ENCODE measurements at places on chromosomes 16 and 17.

- no peak for DNase-seq
Observed at GRCh38 chr17:39937447-39937846, 9.9 kb downstream of the LRRC3C start.

DNA sequence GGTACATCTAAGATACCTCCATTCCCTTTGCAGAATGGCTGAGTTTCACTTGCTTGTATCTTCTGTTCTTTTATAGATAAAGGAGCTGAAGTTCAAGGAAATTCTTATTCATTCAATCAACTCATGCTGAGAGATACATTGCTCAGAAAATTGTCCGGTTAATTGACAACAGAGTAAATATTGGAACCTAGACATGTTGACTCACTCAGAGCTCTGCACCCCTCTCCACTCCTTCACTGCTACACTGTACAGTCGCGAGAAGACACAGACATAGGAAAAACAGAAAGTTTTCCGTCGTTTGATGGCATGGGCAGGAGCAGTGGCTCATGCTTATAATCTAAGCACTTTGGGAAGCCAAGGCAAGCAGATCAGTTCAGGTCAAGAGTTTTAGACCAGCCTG is 690.5 kb upstream of the SOX9 start:
- no peak for DNase-seq

DNA sequence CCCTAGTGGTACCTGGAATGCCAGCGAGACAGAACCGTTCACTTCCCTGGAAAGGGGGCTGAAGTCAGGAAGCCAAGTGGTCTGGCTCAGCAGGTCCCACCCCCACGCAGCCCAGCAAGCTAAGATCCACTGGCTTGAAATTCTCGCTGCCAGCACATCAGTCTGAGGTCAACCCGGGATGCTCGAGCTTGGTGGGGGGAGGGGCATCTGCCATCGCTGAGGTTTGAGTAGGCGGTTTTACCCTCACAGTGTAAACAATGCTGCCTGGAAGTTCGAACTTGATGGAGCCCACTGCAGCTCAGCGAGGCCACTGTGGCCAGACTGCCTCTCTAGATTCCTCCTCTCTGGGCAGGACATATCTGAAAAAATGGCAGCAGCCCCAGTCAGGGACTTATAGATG is 464.7 kb upstream of the TOM1L1 start:
- DNase-seq: no peak

DNA sequence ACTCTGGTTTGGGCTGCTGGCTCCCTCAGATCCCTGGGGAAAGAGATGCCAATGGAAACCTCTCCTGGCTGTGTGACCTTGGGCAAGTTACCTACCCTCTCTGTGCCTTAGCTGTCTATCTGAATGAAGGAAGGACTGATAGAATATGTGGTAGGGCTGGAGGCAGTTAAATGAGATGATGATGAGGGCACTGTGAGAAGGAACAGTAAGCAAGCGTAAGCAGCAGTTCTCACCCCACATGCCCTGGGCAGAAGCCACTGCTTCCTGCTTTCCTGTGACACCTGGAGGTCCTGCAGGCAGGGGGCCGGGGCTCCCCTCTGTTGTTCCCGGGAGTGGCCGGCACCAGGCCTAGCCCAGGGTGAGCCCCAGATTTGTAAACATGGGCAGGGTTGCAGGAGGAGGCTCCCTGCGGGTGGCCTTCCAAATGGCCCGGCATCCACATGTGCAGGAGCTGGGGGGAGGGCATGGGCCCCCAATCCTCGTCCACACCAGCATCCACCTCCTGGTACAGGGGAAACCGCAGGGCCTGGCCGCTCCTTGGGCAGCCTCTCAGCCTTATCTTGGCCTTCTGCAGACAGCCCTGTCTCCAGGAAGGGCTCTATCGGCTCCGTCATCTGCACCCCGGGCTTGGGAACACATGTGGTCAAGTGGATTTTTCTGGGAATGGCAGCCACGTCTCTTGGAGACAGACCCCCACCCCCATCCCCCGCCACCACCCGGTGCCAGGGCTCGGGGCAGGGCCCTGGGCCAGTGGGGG is 235.6 kb upstream of the GSE1 start:
- DNase-seq: no peak

GRCh38 chr16:81624760-81625543 is 154.1 kb upstream of the PLCG2 start:
- DNase-seq: no peak

GRCh38 chr17:73595479-73595878 is 48.8 kb downstream of the SDK2 start:
- DNase-seq: peak; percentile 71

DNA sequence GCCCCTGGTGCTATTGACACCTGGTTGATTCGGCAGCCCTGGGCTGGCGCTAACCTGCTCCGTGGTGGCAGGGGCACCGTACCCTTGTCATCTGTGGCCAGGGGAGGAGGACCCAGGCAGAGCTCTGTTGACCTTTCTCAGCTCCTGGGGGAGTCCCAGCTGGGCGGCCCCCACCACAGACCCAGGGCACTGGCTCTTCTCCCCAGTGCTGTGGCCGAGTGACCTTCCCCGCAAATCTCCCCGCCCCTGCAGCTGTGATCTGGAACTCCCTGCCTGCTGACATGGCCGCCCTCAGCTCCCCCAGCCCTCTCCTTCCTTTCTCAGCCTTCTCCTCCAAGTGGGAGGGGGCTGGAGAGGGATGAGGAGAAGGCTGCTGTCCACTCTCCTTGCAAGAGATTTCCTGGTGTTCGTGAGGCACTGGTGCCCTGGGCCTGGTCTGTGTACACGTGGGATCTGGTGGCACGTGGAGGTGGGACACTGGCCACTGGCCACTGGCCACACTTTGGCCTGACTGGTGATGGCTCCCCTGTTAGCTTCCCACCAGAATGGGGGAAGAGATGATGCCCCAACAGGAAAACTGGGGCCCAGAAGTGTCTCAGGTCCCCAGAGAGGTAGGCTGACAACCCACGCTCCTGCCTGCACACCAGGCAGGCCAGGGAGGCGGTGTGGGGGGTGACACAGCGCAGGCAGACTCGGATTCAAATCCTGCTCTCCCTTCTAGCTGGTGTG is 8.2 kb downstream of the FMNL1 start:
- DNase-seq: peak; percentile 73

DNA sequence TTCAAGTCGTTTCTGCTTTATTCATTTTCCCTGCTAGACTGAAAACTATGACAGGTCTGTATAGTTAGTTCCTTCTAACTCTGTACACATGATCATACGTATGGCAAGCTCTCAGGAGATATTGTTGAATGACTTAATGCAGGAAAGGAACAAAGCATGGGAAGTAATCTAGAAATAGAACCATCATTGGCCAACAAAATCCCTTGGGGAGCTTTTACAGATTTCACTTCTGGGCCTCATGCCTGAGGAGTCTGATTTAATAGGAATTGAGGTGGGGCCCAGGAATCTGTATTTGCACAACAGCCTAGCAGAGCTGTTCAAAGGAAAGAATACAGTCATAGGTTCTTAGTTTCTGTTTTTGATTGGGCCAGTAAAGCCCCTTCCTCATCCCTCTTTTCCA is 229.2 kb downstream of the MAP2K6 start:
- no peak for DNase-seq

DNA sequence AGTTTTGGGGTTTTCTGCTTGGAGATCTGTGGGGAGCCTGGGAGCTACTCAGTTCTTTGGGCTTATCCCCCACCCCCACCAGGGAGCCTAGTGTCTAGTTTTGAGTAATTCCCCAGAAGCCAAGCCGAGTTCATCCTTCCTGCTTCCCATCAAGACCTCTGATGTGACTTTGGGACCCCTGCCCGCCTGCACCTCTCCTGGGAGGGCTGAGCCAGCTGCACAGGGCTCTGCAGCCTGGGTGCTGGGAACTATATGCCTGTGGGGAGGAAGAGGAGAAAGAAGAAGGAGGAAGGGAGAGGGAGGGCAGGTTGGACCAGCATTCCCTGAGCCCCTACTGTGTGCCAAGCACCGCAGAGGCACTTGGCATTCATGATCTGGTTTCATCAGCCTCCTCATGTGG is 178.9 kb downstream of the TMEM132E start:
- no peak for DNase-seq

- no peak for DNase-seq
Observed at GRCh38 chr17:65542610-65543009, 18.8 kb downstream of the AXIN2 start.

- DNase-seq: no peak
Observed at GRCh38 chr16:57528499-57529390, 7.6 kb downstream of the CCDC102A start.

- no peak for DNase-seq
Observed at GRCh38 chr17:10702574-10702973, 5.2 kb downstream of the ADPRM start.

DNA sequence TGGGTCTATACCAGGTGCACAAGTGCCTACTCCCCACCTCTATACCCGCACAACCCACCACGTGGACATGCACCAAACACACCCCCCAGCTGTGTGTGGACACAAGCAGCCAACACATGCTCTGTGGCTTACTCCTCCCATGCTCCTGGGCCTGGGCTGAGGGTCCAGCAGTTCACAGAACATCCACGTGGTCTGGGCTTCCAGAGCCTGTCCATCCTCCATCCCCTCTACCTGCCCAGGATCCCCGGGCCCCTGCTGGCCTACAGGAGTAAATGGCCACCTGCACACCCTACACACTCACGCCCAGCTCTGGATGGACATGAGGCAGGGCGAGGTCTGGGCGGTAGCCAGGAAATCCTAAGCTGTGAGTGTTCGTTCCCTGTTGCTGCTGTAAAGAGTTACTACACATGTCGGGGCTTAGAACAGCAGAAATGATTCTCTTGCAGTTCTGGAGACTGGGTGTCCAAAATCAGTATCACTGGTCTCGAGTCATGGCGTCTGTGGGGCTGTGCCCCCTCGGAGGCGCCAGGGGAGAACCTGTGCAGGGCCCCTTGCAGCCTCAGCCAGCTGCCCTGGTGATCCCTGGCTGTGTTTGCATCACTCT is 15.0 kb upstream of the RAI1 start:
- DNase-seq: no peak

DNA sequence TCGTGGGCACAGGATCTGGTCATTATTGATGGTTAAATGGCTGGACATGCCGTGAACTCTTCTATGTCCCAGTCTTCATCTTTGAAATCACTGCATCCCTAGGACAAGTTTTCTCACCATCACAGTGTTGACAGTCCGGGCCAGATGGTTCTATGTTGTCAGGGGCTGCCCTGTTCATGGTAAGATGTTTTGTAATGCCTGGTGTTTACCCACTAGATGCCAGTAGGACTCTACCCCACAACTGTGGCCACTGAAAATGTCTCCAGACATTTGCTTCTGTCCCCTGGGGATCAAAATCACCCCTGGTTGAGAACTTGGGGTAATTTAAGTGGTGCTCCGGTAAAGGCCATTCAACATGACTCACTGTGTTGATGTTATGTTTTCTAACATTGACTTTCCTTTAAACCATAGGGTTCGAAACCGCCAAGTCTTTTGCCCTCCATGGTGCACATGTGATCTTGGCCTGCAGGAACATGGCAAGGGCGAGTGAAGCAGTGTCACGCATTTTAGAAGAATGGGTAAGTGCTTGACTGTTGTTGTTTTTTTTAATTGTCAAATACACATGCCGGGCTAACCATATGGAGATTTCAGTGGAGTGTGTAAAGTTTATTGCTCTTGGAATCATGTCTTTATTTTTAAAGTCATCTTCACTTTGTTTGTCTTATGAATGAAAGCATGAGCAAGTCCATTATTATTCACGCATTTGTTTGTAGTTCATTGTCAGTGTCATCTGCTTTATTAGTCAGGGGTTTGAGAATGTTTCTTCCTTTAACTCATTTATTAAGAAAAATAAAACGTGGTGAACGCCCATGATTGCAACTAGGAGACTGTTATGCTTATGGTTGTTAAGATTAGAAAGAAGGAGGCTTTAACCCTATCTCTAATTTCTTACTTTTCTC is 64.6 kb downstream of the WWOX start:
- DNase-seq: no peak

GRCh38 chr16:12677502-12677901 is 126.2 kb downstream of the CPPED1 start:
- peak; percentile 57 for DNase-seq

DNA sequence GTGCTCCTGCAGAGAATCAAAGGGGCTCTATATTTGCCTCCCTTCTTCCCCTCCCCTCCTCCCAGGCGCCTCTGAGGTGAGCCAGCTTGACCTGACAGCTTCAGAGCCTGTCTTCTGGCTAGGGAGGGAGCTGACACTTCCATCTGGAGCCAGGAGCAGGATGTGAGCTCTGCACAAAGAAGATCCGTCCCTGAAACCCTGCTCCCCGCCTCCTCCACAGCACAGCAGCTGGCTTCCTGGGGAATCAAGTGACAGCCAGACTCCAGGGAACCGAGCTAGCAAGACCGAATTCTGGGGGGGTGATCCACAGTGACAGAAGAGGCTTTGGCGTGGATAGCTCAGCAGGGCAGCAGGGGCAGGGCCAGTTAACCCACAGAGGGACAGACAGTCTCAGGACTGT is 37.2 kb downstream of the CCDC182 start:
- no peak for DNase-seq

GRCh38 chr16:71933017-71933416 is 37.7 kb downstream of the IST1 start:
- no peak for DNase-seq

All from activated CD4-positive, alpha-beta T cell treated with anti-CD3 and anti-CD28 coated beads, Interleukin-2, amount 10 ng/mL, durations not matched to agents 24 days and 14 days (primary cell).